Activated CD4-positive, alpha-beta T cell treated with anti-CD3 and anti-CD28 coated beads, Interleukin-2, Interleukin-4, amounts not matched to agents 100 ng/mL and 50 ng/mL, durations not matched to agents 16 hours and 8 hours (primary cell): ENCODE measurements at places on chromosomes 12 and 14.

GRCh38 chr12:26750531-26751175, 82.3 kb downstream of the ITPR2 start:
- no peak for DNase-seq

GRCh38 chr12:102955926-102956737, 1.3 kb upstream of the ASCL1 start:
- no peak for DNase-seq

DNA sequence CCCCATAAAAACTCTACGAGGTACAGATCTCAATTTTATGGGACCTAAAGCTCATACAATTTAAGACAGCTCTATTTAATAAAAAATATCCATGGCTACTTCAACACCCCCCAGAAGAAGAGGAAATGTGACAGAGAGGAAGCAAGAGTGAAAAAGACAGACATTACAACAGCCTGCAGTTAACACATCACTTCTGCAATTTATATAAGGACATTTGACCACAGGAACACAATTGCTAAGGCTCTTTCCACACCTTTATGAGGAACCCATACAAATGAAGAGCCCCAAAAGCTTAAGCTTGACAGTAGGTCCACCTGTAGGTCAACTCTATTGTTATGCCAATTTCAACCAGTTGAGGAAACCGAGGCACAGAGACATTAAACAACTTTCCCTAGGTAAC, 5.6 kb downstream of the OR10P1 start:
- DNase-seq: no peak

DNA sequence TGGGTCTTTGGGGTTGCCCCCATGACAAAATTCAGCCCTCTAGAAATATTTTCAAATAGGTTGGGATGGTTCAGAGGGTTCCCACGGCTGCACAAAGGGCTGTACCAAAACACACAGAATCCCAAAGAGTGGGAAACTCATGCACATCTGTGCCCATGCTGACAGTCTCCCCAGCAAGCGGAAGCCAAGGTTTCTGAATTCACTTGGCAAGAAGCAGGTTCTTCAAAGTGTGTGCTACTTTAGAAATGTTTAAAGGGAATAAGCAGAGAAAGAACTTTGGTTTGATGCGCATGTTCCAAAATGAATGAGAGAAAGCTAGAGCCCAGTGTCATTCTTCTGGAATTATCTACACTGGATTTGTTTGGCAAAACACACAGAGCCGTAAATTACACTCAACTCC, 46.7 kb downstream of the FOXN3 start:
- no peak for DNase-seq

GRCh38 chr14:75184492-75184891, 8.1 kb upstream of the TMED10 start:
- peak; percentile 14 for DNase-seq

GRCh38 chr12:41407232-41407799, 219.2 kb downstream of the PDZRN4 start:
- no peak for DNase-seq

DNA sequence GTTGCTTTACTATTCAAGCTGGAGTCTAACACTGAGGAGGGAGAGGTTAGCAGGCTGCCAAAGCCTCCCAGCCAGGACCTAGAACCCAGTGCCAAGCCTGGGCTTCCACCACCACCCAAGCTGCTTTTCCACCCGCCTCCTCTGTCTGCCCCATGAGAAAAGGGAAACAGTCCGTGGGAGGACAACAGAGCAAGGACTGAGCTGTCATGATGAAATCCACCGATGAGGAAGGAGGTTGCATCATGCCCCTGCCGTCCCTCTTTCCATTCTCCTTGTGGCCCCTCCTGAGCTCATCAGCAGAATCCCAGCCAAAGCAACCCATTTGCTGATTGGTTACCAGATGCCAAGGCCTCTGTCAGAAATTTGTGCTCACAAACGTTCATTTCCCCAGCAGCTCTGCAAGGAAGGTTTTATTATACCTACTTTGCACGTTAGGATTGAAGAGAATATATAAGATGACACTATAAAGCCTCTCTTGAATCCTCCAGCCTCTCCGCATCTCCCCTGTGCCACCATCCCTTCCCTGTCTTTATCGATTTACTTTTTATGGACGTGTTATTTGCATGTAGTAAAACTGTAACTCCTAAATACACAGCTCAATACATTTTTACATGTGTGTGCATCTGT, 6.3 kb upstream of the SERPINA1 start:
- DNase-seq: no peak

DNA sequence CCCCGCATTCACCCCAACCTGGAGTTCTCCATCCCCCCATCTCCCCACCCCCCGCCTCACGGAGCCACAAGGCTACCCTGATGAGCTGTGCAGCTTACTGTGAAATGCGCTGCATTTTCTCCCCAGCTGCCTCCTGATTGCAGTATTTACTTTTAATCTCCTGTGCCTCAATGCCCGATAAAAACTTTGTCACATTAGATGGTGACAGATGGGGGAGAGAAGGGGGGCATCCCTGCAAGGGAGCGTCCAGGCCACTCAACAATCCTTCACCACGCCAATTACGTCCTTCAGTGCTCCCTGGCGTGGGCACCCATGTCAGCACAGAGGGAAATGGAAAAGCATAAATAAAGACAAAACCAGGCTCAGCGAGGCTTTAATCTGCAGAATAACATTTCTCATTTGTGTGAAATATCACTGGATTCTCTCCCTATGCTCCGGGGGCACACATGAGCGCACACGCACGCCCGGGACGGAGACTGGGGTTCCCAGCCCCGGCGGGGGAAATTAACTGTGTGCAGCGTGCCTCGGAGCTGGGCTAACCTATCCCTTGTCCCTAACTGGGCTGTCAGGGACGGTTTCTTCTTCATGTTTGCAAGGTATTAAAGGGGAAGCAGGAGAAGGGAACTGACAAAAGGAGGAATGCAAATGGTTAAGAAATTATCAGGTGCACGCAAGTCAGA, 186.7 kb upstream of the VASH1 start:
- no peak for DNase-seq

GRCh38 chr14:103310576-103311095, 23.4 kb upstream of the EIF5 start:
- no peak for DNase-seq

DNA sequence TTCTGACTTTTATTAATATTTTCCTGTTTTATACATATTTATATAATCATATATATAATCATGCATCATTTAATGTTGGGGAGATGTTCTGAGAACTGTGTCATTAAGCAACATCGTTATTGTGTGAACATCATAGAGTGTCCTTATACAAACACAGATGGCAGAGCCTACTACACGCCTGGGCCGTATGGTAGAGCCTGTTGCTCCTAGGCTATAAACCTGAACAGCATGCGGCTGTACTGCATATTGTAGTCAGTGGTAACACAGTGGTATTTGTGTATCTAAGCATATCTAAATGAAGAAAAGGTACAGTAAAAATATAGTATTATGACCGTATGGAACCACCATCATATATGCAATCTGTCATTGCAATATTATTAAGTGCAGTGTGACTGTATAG, 44.7 kb upstream of the BCL7A start:
- no peak for DNase-seq

- no peak for DNase-seq
Measured at GRCh38 chr12:843609-844008, 91.2 kb downstream of the WNK1 start.

DNA sequence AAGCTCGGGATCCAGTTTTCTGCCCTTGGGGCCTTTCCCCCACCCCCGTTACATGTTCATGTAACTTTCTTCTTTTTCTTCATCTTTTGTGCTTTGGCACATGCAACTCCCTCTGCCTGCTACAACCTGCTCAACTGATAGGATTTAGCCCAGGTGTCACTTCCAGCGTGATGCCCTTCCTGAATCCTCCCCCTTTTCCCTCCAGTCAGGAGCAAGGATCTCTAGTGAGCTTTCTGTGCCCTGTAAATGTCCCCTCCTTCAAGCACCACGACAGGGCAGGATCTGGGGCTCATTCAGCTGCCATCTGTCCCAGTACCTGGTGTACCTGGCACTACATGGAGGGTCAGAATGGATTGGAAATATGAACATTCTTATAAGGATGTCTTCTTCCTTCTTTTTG, 15.3 kb downstream of the PELI2 start:
- no peak for DNase-seq

- no peak for DNase-seq
Measured at GRCh38 chr12:906062-906585, 43.4 kb downstream of the RAD52 start.

DNA sequence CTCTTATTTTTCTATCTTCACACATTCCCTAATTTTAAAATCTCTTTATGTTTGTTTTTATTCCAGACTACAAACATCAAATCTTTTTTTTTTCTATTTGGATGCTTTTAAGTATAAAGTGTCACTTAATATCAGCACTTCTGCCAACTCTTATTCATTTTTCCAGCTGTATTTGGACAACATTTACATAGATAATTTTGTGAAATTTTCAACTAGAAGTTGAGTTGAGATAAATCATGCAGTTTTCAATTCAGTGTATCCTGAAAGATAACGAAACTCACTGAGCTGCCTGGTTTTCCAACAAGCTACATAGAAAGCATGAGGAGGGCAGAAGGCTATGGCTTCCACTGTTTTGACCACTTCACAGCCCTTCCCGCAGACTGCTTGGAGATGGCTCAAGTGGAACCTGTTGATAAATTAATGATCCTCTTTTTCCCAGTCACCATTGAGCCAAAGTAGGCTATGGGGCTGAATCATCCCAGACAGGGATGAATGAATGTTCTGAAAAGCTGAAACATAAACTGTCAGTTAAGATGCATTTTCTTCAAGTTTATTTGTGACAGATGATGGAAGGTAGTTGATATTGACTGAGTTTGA, 213.9 kb downstream of the RAD51B start:
- no peak for DNase-seq
